AG08395 (cell line): ENCODE measurements at places on chromosomes 11 and 22.

DNA sequence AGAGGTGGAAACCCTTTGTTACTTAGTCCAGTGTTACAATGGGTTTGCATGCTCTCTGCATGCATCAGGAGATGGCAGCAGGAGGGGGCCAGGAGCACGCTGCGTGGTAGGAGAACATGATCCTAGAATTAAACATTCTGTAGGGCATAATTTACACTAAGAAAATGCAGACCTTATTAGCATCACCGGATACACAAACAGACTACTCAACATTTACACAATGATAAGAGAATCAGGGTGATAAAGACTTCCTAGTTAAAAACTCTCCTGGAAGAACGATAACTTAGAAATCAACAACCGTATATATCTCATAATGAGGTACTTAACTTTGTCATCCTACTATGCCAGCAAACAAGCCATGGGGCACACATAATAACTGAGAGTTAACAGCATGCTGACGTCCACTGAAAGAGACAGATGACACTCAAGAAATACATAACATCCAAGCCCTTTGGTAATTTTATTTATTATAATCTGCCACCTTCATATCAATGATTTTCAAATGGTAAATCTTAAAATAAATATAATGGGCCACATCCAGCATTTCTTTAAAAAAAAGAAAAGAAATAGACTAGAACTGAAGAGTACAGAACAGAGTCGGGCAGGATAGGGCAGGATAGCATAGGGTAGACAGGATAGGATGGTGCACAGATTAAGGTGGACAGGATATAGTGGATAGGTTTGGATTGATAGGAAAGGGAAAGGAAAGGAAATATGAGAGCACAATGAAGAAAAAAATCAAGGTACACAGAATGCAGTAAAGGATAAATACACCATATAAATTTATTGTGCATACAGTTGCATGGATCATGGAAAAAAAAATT, 27.5 kb downstream of the CADM1 start:
- DNase-seq: no peak

GRCh38 chr11:107847184-107847583, 11.4 kb downstream of the SLC35F2 start:
- no peak for DNase-seq

DNA sequence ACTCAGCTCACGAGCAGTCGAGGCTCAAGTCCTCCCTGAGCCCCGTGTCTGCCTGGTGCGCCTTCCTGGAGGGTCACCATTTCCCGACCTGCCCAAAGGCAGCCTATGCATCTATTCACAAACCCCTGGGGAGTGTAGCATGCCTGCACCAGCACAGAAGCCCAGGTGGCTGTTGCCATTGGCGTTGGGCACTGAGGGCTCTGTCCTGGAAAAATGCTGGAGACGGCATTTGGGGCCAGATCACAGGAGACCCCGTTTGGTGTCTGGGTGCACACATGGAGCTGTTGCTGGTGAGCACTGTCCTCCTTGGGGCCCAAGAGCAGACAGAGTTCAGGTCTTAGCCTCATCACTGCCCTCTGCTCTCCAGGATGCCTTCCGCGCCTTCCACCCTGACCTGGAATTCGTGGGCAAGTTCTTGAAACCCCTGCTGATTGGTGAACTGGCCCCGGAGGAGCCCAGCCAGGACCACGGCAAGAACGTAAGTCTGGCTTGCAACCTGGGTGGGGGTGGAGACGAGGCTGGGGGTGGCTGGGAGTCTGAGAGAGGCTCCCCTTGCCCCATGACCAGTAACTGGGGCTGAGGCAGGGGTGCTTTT, 9.4 kb downstream of the FADS2 start:
- no peak for DNase-seq

- no peak for DNase-seq
These were observed 67.1 kb downstream of the CDKN1C start for GRCh38 chr11:2818503-2818902.

GRCh38 chr11:130170345-130170744, 10.8 kb downstream of the ST14 start:
- no peak for DNase-seq

DNA sequence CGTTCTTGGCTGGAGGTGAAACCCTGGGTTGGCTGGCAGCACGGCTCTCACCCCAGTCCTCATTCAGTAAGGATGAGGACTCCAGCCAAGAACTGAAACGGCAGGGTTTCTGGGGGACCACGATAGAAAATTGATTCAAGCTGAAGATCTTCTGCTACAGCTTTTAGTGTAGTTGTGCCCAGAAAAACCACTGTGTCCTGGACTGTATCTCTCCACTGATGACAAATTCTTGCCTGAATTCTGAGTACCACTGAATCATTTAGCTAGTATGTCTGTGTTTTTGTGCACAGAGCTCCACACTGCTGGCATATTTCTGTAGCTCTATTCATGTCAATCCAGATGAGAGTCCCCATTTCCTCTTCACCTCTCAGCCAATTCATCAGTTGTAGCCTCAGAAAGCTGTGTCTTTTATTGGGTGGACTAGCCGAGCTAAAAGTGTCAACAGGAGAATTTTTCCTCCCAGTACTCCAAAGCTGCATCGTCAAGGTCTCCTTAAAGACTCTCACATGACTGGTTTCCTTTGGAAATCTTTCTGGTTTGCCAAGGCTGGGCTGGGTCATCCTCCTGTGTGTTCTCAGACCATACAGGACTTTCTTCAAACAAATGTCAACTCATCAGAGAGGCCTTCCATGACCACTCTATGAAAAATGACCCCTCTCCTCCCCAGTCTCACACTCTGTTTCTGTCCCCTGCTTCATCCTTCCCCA, 144.6 kb downstream of the LDLRAD3 start:
- peak; percentile 76 for DNase-seq

DNA sequence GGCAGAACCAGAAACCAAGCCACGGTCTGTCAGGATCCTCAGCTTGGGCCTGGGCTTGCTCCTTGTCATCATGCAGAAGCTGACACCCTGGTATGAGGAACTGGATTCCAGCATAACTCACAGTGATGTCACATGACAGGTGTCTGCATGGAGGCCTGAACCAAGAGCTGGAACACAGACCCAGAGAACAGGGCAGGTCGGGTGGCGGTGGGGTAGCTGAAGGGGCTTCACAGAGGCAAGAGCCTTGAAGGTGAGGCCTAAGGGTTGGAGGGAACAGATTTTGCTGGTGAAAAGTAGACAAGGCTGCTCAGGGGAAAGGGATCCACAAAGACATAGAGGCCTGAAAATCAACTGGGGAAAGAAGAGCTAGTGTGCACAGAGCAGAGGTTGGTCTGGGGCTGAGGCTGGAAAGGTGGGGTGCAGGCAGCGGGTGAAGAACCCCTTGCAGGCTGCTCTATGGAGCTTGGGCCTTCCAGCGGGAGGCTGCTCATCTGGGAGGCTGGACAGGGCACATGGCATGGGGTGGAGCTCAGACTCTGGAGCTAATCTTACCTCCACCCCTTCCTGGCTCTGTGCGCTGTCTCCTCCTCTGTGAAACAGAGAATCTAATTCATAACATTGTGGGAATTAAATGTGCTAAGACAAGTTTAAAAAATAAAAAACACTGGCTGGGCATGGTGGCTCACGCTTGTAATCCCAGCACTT, 18.4 kb upstream of the RPS3 start:
- DNase-seq: no peak

DNA sequence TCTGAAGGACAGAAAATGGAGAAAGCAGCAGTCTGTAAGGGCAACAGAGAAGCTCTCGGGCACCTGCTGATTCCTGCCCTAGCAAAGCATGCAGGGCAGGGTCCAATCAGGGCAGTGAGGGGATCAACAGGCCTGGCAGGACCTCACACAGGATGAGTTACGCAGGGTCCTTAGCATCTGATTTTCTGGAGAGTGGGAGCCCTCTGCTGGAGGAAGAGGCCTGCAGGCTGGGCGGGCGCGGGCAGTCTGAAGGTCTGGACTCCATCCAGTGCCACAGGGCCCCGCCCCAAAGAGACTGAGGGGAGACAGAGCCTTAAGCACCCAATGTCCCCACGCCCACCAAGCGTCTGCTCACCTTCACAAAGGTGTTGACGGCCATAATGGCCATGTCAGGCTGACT, 28.9 kb downstream of the AP1B1 start:
- DNase-seq: peak; percentile 81

DNA sequence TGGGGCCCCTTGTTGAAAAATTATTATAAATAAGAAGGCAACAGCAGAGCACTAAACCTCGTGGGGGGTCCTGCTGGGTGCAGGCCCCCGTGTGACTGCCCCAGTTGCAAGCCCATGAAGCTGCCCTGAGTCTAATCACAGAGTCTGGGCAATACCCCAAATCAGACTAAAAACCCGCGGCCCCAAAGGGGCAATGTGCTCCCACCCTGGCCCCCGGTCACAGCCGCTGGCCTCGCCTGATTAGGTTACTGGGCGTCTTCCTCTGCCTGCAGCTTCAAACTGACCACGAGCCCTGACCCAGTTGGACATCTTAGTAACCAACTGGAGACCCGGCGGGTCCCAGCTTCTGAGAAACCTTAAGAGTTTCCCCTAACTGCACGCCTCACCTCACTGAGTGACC, 1.6 kb downstream of the CXCR5 start:
- no peak for DNase-seq

GRCh38 chr11:19744130-19744529, 31.5 kb downstream of the NAV2 start:
- DNase-seq: no peak

GRCh38 chr11:106295974-106296373, 218.5 kb downstream of the AASDHPPT start:
- DNase-seq: no peak

- DNase-seq: no peak
These were observed 44.6 kb downstream of the YAP1 start for GRCh38 chr11:102154806-102155205.

GRCh38 chr22:36144886-36145541, 15.5 kb downstream of the APOL3 start:
- peak; percentile 68 for DNase-seq

- no peak for DNase-seq
These were observed 1735.0 kb downstream of the LRRC4C start for GRCh38 chr11:39724404-39724803.

- no peak for DNase-seq
These were observed 6.3 kb upstream of the SYCE3 start for GRCh38 chr22:50569041-50569459.

- peak; percentile 41 for DNase-seq
These were observed 111.8 kb downstream of the OSBP2 start for GRCh38 chr22:30806391-30806861.

- no peak for DNase-seq
These were observed 111.2 kb downstream of the MRTFA start for GRCh38 chr22:40525250-40525884.

GRCh38 chr22:43535741-43536140, 123.9 kb downstream of the MPPED1 start:
- DNase-seq: no peak

GRCh38 chr11:126465573-126466188, 110.2 kb downstream of the ST3GAL4 start:
- no peak for DNase-seq

DNA sequence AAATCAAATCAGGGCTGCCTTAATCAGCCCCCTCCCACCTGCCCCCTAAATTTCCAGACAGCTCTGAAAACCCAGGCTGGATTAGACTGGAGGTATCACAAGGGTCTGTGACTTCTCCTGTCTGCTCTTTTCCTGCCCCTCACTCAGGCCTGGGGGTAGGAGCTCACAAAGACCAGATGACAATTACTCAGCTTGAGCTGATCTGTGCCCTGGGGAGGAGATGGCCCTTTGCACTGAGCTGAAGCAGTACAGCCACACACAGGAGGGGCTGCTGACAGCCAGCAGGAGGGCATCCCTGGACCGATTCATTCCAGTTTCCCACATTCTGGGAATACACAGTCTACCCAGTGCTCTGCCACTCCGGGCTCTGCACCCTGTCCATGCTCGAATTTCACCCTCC, 4.2 kb downstream of the ABCC8 start:
- DNase-seq: no peak

GRCh38 chr22:22346401-22347107, 102.0 kb downstream of the VPREB1 start:
- no peak for DNase-seq
